ENCODE measurements at places on chromosomes 6 and 20.

DNA sequence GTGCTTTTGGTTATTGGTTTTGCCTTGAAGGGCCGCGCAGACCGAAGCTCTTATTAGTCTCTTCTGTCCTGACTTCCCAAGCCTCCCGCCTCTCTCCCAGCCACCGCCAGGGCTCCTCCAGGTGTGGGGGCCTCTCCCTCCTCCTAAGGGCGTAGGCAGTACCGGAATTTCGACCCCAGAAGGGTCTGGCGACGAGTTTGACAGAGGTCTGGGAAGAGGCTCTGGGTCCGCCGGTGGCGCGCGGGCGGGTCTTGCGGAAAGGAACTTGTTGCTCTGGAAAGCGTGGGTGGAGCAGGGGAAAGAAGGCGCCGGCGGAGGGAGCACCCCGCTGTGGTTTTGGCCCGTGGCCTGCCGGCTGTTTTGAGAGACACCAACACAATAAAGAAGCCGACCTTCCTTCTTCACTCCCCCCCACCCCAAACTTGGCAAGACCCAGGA lies 1.8 kb downstream of the PCSK2 start:
- no peak for DNase-seq

GRCh38 chr20:24194143-24194542 lies 205.6 kb upstream of the GGTLC1 start:
- DNase-seq, result no peak

GRCh38 chr20:25021336-25021735 lies 28.8 kb upstream of the APMAP start:
- DNase-seq, result no peak

- DNase-seq, result no peak
These were observed 140.3 kb upstream of the LAMP5 start for GRCh38 chr20:9374072-9374471.

GRCh38 chr6:41518118-41518517 lies 28.1 kb upstream of the FOXP4 start:
- DNase-seq, result no peak

DNA sequence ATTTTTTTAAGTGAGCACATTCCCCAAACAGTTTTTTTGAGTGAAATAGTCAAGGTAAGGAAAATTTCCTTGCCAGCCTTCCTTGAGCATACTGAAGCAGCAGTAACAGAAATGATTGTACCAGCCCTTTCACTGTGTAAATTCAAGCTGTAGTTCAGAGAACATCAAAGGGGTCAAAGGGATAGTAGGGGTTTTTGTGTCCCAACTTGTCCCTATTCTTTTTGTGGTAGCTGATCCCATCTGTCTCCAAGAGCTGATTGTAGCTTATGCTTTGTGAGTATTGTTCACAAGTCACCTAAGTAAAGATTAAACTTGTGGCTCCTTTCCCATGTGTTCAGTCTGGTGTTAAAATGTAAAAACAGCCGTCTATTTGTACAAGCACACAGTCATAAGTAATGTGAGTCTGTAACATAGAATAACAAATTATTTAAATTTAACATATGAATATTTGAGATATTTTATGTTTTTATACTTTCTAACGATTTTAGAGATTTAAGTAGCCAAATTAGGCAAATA lies 185.0 kb downstream of the CENPW start:
- no peak for DNase-seq

GRCh38 chr20:15396900-15397299 lies 1059.5 kb upstream of the FLRT3 start:
- DNase-seq, result no peak

GRCh38 chr20:37386505-37387251 lies 40.7 kb downstream of the SRC start:
- DNase-seq, result no peak

DNA sequence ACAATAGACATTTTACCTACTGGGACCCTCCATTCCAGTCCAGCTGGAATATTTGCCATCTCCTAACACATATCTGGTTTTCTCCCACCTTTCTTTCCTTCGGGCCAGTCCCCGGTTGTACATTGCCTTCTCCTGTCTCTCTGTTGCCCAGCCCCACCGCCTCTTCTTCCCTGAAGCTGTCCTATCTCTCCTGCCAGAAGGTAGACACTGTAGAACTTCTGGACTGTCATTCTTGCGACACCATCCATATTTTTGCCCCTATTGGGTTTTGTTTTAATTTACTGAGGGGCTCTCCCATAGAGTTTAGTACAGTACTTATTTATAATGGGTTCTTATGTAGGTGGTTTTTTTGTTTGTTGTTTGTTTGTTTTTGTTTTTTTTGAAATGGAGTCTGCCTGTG lies 4.9 kb downstream of the PTK7 start:
- no peak for DNase-seq

GRCh38 chr20:24917797-24918578 lies 31.1 kb upstream of the CST7 start:
- no peak for DNase-seq

DNA sequence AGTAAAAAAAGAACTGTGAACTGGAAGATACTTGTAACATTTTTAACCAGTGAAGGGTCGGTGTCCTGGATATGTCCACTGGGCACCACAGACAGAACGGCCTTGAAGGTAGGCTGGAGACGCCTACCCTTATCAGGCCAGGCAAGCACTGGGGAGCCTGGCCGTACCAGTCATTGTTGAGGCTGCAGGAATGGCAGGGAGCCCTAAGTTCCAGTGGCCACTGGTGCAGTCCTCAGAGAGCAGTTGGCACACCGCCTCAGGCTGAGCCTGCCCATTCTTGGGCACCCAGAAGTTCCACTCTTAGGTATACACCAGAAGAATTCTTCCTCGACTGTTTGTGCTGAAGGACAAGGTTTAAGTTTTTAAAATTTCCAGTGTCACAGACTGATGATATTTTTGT lies 20.5 kb downstream of the DNAJC5 start:
- no peak for DNase-seq

DNA sequence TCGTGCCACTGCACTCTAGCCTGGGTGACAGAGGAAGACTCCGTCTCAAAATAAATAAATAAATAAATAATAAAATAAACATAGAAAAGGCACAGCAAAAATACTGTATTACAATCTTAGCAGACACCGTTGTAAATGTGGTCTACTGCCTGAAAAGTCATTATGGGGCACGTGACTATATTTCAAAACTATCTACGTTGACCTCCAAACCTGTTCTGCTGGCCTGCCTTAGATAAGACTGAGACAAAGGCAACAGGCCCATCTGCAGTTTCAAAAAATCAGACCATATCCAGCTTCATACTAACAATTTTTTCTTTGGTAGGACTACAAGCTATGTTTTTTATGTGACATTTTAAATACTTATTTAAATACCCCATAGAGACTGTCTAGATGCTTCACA lies 59.1 kb downstream of the AGPAT4 start:
- no peak for DNase-seq

GRCh38 chr6:92495242-92495641 lies 924.1 kb downstream of the EPHA7 start:
- DNase-seq, result no peak

GRCh38 chr6:1916334-1917070 lies 306.8 kb downstream of the FOXC1 start:
- DNase-seq, result no peak

GRCh38 chr6:143754204-143754603 lies 76.4 kb downstream of the PHACTR2 start:
- no peak for DNase-seq

GRCh38 chr6:170032197-170032596 lies 258.7 kb downstream of the DLL1 start:
- no peak for DNase-seq

GRCh38 chr6:6758915-6759654 lies 170.6 kb downstream of the LY86 start:
- DNase-seq, result no peak

DNA sequence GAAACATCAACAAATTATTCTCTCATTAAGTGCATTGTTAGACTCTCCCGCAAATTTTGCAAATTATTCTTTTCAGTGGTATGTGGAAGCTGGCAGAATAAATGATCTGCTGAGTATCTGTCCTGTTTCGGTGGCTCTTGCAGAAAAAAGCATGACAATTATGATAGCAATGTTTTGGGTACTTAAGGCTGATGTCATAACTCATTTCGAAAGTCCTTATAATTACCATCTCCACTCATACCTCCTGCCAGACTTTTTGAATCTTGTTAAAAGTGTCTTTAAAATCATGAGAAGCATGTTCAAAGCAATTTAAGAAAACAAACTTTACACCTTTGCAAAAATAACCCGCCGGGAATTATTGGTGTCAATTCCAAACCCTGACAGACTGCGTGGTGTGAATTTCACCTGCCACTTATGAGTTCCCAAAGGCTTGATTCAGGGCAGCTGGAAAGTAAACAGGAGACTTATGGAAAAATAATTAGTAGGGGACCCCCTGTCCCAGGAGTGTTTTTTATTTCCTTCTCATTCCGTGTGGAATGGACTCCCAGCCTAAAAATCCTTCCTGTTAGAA lies 87.6 kb upstream of the E2F3 start:
- no peak for DNase-seq

GRCh38 chr6:41664271-41664670 lies 26.0 kb downstream of the MDFI start:
- DNase-seq, result no peak

DNA sequence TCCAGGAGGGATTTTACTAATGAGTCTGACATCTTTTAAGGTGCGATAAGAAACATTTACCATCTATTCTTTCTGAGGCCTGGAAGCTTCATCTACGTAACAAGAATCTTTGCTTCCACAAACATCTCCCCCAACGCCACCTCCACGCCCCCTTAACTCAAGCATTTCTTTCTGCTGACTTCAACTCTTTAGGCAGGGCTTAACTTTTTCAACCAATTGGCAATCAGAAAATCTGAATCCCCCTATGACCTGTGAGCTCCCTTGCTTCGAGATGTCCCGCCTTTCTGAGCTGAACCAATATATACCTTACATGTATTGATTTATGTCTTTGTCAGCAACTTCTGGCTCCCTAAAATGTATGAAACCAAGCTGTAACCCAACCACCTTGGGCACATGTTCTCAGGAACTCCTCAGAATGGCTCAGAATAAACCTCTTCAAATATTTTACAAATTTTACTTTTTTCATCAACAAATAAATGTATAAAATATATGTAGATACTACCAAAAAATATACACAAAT lies 11.5 kb downstream of the OR2H2 start:
- DNase-seq, result no peak

DNA sequence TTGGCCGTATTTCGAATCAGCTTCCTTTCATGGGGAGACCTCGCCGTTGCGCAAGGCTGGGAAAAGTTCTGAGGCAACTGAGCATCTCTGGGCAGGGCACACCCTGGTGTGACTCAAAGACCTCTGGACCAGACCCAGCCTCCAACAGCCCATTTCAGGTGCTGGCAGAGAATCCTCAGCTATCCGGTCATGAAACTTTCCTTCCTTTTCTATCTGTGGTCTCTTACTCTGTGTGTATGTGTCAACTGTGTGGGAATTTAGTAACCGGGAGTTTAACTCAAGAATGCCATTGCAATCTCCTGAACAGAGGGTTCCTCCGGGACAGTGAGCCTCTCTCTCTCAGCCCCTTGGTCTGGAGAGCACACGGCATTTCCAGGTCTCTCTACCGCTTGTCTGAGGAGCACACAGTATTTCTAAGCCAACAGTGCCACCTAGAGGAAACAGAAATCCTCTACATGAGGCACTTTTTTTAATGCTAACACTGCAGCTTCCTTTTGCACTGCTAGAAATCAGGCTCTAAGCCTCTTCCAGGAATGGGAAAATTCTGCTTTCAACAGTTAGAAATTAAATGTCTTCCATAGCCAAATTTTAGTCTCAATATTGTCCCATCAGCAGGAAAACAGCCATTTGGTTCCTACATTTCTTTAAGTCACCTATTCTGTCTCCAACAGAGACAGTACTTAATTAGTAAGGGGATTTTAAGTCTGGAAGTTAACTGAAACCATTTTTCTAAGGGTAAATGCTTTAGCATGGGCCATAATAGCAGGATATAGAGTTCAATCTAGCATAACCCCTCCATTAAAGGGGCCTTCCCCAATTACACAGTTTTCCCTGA lies 32.7 kb downstream of the PLN start:
- no peak for DNase-seq

GRCh38 chr6:157080986-157081391 lies 242.3 kb downstream of the TMEM242 start:
- DNase-seq, result no peak

DNA sequence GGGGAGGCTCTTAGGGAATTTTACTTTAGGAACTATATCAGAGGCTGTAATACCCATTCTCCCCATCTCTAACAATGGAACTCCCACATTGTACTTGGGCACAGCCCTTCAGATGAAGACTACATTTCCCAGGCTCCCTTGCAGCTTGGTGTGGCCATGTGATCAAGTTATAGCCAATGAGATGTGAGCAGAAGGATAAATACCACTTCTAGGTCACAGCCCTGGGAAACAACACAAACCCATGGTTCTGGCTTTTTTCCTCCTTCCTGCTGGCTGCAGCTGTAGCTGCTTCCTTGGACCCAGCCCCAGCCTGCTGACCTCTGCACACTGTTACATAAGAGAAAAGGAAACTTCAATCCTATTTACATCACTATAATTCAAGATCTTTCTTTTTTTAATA lies 445.9 kb upstream of the JARID2 start:
- no peak for DNase-seq

DNA sequence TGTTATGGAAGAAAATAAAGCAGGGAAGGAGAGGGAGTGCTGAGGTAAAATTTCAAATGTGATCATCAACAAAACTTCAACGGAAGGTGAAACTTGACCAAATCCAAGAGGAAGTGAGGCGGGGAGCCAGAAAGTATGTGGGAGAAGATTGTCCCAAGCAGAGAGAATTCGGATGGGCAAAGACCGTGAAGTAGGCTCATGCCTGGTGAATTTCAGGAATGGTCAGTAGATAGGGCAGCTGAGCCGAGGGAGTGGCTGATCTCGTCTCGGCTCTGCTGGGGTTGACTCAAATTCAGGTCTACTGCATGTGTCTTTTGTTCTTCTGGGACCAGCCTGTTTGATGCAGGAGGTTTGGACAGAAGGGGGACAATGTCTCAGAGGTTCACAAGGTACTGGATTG lies 7.0 kb upstream of the CSNK2A1 start:
- DNase-seq, result no peak

DNA sequence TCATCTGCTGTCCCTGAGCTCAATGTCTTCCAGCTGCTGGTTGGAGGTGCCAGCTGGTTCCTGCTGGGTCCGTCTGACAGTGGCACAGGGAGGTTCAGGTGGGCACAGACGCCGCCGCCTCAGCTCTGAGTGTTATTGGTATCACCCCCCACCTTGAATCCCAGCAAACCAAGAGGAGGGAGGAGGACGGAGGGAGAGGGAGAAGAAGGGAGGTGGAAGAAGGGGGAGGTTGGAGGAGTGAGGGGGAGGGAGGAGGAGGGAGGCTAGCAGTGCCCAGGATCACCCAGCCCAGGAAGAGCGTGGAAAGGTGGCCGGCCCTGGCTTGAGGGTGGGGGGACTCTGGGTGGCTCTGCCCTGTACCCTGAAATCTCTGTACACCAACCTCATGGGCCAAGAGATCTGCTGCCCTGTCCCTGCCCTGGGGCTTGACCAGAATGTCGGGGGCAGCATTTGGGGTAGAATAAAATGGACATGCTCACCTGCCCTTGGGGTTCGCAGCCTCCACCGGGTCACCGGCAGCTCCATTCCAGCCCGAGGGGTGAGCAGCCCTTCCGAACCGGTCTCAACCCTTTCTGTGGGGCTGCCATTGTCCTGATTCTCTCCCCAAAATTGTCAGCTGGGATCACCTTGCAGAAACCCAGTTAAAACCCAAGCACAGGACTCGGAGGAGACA lies 17.1 kb downstream of the NTSR1 start:
- no peak for DNase-seq
